Activated CD4-positive, CD25-positive, alpha-beta regulatory T cell treated with anti-CD3 and anti-CD28 coated beads, Interleukin-2, amount 50 U/mL, for 72 hours (primary cell): ENCODE measurements at places on chromosomes 5 and 9.

GRCh38 chr5:175688352-175689146 is 30.7 kb downstream of the HRH2 start:
- DNase-seq, result no peak

- no peak for DNase-seq
These were observed 10.7 kb upstream of the SEC16A start for GRCh38 chr9:136493567-136493971.

- no peak for DNase-seq
These were observed 143.1 kb downstream of the FSTL4 start for GRCh38 chr5:133469252-133469651.

- DNase-seq, result no peak
These were observed 162.7 kb upstream of the LHFPL2 start for GRCh38 chr5:78811121-78811817.

DNA sequence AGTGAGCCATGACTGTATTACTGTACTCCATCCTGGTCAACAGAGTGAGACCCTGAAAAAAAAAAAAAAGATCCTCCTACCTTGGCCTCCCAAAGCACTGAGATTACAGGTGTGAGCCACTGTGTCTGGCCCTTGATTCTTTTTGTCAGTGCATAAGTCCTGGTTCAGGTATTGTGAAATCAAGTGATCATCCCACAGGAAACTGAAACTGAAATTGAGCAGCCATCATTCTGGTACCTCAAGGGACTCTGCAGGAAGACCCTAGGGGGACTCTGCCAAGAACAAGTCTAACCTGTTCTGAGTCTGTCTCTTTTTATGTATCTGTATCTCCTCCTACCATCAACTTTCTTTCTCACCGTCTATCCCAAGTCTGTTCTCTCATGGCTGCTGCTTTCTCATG is 1.9 kb upstream of the DCAF10 start:
- DNase-seq, result no peak
